Mucosa of gallbladder (tissue), 1 donor: ENCODE measurements at places on chromosomes 11 and 22.

DNA sequence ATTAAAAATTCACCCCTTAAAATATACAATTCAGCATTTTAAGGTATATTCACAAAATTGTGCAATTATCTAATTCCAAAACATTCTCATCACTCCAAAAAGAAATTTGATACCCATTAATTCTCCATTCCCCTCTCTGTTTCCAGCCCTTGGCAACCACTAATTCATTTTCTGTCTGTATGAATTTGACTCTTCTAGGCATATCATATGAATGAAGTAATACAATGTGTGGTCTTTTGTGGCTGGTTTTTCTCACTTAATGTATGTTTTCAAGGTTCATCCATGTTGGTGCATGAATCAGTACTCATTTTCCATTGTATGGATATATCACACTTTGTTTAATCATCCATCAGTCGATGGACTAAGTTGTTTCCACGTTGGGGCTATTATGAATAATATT lies 29.0 kb upstream of the ACCSL start:
- DNase-seq = no peak

DNA sequence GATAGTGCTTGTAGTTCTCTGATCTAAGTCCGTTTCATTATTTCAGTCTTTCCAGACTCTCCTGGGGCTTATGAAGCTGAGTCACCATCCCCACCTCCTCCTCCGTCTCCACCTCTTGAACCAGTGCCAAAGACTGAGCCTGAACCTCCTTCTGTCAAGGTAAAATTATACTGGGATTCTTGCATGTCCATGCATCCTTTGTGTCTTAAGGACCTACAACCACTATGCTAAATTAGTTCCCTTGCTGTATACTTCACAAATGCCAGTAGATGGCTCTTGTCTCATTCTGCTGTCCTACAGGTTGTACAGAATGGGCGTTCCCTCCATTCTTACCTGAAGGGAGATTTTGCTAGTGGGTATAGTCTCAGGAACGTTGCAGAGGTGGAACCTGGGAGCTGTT lies 42.2 kb downstream of the POLD3 start:
- DNase-seq = peak; percentile 15

DNA sequence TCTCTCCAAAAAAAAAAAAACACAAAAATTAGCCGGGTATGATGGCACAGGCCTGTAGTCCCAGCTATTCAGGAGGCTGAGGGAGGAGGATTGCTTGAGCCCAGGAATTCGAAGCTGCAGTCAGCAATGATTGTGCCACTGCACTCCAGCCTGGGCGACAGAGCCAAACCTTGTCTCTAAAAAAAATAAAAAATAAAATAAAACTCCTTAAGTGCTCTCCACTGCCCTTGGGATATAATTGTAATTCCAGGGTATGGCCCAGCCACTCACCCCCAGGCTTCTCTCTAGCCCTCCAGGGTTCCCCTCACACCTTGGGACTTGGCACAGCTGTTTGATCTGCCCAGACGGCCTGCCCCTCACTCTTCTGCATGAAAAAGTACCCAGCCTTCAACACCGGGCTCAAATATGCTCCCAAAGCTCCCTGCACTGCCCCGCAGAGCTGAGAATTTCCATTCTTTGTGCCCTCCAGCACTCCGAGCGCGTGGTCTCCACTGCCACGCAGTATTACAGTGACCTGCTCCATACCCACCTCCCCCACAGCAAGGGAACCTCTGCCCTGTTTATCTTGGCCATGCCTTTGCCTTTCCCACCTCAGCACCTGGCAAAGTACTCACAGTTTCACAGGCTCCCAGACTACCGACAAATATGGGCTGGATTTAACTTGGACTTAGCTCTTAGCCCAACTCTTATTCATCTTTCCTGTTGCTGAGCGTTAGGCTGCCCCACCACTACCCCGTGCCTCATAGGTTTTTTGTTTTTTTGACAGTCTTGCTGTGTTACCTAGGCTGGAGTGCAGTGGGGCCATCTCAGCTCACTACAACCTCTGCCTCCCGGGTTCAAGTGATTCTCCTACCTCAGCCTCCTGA lies 7.6 kb upstream of the FTH1 start:
- no peak for DNase-seq

- no peak for DNase-seq
Measured at GRCh38 chr11:122751292-122752070, 86.8 kb upstream of the CRTAM start.
